Smooth muscle cell of the brain vasculature (primary cell): ENCODE measurements at places on chromosomes 2 and 18.

DNA sequence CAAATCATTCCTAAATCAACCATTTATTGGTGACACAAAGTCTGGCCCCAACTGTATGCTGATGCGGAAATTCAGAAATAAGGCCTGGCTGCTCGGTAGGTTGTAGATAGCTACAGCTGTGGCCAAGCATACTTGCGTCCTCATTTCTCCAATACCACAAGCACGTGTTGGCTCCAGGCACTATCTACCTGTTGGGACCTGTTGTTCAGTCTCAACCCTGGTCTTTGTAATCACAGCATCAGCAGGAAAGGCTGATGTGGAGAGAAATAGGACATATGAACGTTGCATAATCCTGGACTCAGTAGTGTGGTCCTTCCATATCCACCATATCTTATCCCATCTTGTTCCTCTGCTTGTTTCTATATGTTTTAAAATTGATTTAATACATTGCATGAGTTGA is 212.6 kb downstream of the PMAIP1 start:
- no peak for DNase-seq

- no peak for DNase-seq
Measured at GRCh38 chr2:119679526-119679837, 481 bp downstream of the TMEM177 start.

DNA sequence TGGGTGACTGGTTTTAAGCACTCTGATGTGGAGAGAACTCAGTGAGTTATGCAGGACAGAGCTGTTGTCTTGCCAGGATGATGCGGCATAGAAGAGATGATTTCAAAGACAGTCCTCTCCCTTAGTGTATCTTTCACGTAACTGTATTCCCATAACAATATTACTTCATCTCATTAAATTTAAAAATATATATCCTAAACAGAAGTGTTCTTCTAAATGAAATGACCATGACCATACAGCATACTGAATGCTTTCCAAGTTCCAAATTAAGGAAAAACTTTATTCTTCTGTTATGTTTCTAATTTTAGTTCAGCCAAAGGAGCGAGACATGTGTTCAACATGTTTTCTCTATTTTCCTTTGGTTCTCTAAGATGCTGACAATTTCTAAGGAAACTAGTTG is 600.1 kb upstream of the FSHR start:
- DNase-seq, result no peak

GRCh38 chr2:88540346-88540745 is 86.9 kb downstream of the EIF2AK3 start:
- no peak for DNase-seq

- no peak for DNase-seq
Measured at GRCh38 chr2:149442346-149442745, 112.0 kb downstream of the LYPD6 start.

DNA sequence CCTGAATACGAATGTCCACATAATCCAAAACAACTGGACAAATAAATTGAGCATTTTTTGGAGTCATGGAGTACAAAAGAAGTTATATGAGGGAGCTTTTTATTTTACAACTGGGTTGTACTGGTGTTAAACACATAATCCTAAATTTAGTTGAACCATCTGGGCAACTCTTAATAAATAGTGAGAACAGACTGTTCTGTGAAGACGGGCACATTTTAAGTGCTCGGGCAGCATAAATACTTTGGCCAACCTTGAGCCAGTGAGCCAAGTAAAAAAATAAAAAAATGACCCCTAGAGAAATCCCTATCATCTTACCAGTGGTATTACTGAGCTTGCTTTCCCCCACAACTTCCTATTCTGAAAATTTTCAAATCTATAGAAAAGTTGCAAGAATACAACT is 50.9 kb upstream of the PSME4 start:
- DNase-seq, result no peak

DNA sequence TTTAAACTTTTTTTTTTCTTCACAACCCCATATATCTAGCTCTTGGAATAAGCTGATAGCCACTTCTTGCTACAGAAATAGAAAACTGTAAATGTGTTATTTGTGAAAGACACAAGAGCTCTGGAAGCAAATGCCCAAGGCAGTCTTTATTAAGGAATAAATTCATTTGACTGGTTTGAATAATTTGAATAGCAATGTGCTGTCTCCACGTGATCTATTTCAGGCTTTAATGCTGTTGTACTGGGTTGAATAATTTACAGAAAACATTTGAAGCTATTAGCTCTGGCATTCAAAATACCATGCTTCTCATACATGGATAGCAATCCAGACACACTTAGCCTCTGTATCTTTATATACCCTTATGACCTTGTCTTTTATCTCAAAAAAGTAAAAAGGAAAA is 366.7 kb upstream of the KCNJ3 start:
- DNase-seq, result no peak

DNA sequence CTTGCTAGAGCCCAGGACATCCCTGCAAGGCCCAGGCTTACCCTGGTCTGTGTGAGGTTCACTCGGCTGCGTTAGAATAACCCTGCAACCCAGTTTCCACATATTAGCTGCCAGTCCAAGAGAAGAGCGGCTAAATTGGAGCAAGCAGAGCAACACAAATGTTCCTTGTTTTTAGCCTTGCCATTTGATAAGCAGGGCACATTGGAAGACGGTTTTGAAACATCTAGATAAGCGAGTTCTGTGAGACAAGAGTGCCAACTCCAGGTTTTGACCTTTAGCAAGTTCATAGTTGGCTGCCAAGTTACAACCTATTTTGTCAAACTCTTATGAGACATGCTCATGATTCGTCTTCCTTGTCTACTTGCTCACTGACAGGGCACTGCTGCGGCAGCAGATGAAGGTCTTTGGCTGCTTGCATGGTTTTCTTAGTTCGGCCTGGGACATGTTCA is 23.5 kb downstream of the DPP4 start:
- no peak for DNase-seq

- DNase-seq, result no peak
Measured at GRCh38 chr2:188571543-188572303, 280.0 kb downstream of the GULP1 start.

- DNase-seq, result no peak
Measured at GRCh38 chr2:30733876-30734520, 73.2 kb downstream of the CAPN13 start.

GRCh38 chr2:145114726-145115125 is 594.8 kb upstream of the ZEB2 start:
- no peak for DNase-seq

- no peak for DNase-seq
Measured at GRCh38 chr2:84891355-84892010, 10.6 kb upstream of the TRABD2A start.

- DNase-seq, result no peak
Measured at GRCh38 chr2:220127311-220127710, 499.9 kb downstream of the SLC4A3 start.

DNA sequence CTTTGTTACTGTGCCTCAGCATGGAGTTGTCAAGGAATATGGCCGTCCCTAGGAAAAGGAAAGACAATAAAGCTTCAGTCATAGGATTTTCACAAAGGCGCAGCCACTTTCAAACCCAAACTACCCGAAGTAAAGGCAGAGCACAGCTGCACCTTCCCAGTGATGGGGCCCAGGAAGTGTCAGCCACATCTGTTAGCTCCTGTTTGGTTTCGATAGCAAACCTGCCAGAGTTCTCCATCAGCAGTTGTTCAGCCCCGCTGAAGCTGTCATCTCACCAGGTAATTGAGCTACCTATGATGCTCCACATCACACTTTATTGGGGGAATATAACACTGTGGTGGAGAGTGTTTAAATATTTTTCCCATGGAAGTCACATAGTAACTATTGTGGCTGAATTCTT is 80.7 kb downstream of the LRATD1 start:
- DNase-seq, result no peak

GRCh38 chr2:124908411-124908810 is 883.3 kb downstream of the CNTNAP5 start:
- no peak for DNase-seq

- no peak for DNase-seq
Measured at GRCh38 chr2:65329525-65329924, 101.9 kb downstream of the ACTR2 start.

DNA sequence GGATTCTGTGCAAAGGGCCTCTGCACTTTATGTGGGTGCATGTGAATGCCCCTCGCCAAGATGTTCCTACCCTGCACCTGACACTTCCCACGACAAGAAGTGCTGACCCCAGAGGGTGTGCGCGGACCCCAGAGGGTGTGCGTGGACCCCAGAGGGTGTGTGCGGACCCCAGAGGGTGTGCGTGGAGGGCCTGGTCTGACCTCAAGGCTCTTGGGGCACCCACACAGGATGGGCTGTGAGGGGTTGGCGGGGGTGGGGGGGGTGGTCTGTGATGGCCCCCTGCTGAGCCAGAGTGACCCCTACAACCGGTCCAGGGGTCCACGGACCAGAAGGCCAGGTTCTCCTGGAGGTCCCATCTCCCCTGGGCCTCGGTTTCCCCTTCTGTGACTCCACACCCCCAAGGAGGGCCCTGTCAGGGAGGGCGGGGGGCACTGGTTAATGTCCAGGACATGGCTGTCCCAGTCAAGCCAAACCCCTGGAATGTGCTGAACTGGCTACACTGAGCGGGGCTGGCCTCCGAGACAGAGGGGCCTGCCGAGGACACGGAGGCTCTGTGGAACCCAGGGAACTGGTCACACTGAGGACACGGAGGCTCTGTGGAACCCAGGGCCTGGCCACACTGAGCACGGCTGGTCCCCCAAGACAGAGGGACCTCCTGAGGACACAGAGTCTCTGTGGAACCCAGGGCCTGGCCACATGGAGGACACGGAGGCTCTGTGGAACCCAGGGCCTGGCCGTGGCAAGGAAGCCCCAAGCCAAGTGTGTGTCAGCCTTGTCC is 3.1 kb downstream of the NEU4 start:
- no peak for DNase-seq

DNA sequence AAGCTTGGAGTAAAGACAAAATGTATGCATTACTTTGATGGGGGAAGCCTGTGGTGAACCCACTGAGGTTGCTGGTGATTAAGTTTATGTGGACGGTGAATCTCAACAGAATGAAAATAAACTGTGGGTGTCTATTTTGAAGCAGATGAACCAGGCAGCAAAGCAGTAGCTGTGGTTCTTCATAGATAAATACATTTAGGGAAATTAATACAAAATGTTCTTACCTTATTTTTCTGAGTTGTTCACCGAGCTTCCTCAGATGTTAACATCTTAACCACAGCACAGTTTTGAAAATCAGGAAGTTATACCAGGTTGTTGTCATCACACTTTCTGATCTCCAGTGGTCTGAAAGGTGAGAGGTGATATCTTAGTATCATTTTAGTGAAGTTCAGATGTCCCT is 53.9 kb downstream of the NCK2 start:
- no peak for DNase-seq

DNA sequence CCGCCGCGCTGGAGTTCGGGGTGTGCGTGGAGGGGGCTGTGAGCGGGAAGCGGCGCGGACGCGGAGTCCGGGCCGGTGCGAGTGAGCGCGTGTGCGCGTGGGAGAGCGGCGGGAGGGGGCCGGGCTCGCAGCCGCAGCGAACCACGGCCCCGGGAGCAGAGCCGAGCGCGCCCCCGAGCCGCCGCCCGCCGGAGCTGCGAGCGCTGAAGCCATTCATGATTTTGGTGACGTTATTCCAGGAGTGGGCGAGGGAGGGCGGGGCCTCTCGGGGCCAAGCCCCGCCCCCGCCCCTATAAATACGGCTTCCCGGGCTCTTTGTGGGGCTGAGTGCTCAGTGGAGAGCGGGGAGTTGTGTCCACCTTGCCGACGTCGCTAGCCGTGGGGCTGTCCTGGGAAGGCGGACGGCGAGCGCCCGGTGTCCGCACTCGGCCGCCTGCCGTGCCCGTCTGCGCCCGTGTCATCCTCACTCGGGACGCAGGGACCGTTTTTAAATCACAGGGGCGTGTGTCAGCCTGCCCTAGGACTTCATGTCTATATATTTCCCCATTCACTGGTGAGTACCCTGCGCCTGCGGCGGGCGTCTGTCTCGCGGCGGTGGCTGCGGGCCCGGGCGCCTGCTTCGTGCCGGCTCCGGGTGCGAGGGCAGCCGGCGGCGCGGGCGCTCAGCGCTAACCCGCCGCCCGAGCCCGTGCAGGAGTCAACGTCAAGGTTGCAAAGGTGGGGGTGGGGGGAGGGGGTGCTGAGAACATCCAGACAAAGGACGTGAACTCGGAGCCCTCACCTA is at the start of gene LBH:
TSS of gene LBH (plus strand) at position 323 of the 784 bp plus-strand sequence. CDS start at position 528, 205 bp downstream.
- no peak for DNase-seq

DNA sequence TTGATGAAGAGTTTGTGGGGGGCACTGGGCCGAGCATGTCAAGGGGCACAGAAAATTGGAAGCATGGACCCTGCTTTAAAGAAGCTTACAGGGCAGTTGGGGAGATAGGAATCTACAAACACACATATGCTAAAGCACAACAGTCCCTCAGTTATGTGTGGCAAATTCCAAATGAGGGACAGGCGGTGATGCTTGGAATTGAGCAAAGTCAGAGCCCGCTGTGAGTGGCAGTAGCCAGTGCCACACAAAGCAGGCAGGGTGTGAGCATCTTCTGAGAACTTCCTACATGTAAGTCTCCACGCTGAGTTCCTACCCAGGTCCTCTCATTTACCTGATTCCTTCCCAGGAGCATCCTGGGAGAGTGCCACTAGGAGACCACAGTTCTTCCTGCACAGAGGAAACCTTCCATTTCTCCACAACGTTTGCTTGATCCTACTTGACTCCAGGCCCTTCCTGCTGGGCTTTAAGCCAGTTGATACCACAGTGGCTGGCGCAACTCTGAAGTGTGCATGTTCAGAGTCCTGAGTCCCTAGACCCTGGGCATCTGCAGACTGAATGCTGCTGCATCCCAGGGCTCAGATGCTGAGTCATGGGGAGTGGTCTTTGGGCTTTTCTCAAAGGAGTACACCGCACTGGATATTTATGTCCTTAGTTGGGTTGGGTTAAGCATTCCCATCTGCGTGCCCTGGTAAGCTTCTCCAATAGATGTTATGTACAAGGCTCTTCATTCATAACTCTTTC is 287.3 kb upstream of the REV1 start:
- no peak for DNase-seq

- DNase-seq, result peak; percentile 91
Measured at GRCh38 chr18:9575558-9575957, 38.8 kb downstream of the PPP4R1 start.

- DNase-seq, result no peak
Measured at GRCh38 chr2:202152104-202152715, 79.2 kb downstream of the KIAA2012 start.

GRCh38 chr2:177828557-177828956 is 244.0 kb downstream of the PDE11A start:
- no peak for DNase-seq

GRCh38 chr2:535222-535621 is 142.0 kb downstream of the TMEM18 start:
- no peak for DNase-seq

- DNase-seq, result no peak
Measured at GRCh38 chr2:134410006-134410405, 156.1 kb downstream of the MGAT5 start.

DNA sequence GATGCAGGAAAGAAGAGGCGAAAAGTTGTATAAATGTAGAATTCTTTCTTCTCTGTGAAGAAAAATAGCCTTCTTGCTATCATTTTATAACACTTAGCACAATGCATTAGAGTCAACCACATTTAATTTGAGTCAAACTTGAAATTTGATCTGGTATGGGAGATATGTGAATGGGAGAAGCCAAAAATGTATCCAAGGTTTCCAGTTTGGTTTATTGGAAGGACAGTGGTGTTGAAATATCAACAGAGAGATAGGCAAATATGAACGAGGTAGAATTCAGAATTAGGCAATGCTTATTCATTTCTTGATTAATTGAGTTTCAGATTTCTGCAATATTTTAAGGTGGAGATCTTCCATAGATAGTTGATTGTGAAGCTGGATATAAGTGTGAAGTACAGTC is 991.9 kb upstream of the CHAC2 start:
- no peak for DNase-seq

GRCh38 chr2:116435648-116436047 is 1378.8 kb upstream of the DDX18 start:
- no peak for DNase-seq
